Renal cortex interstitium (tissue), 15 donors: ENCODE measurements at places on chromosomes 7 and 10. TPM values are rescaled to one million over a fixed set of nuclear protein-coding genes. Genes with fewer than 3 reads are reported as not detected.

GRCh38 chr10:30125496-30125895, 66.1 kb upstream of the JCAD start:
- no peak for DNase-seq

DNA sequence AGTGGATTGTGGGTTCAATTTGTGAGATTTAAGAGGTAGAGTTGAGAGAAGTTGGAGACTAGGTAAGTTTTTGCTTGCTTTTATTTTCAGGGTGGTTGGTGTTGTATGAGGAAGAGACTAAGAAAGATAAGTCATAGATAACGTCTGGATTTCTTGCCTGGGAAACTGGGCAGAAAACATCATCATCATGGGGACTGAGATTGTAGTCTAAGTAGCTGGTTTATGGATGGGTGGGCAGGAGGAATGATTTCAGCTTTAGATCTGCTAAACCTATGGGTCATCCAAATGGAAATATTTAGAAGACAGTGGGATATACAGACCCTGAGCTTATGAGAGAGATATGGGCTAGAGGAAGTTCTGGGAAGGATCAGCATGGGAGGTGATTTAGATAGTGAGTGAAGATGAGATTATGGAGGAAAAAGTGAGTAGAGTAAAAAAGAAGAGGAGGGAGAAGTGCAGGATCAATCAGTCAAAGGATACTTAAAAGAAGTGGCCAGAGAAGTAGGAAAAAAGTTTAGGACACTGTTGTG, 169.8 kb downstream of the WNT2 start:
- no peak for DNase-seq

DNA sequence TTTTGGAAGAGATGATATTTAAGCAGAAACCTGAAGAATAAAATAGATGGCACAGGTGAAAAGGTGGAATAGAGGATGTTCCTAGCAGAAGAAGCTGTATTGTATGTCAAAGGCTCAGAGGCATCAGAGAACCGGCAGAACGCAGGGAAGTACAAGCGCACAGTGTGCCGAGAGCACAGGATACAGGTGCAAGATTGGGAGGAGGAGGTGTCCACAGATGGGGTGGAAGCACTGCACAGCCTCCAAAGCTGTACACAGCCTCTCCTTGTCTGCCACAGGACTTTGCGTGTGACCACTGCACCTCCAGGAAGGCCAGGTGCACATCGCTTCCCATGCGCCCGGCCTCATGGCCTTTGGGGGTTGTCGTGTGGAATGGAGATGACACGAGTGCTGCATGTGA, 23.3 kb upstream of the SEC61G start:
- DNase-seq: no peak

Gene SCIN
- polyA plus RNA-seq: 110 TPM
